Kidney (tissue), 22 donors: ENCODE measurements at places on chromosomes 13 and 19. TPM values are rescaled to one million over a fixed set of nuclear protein-coding genes. Genes with fewer than 3 reads are reported as not detected.

ZNF793 gene
- polyA plus RNA-seq, result 4.3 TPM

ACTMAP gene
- 8.9 TPM for polyA plus RNA-seq

ZSCAN1 gene
- 2.8 TPM for polyA plus RNA-seq

ZNF284 gene
- polyA plus RNA-seq, result 1.2 TPM

URAD gene
- not detected for polyA plus RNA-seq

MOB3A gene
- 16.9 TPM for polyA plus RNA-seq

PNMA8B gene
- 0.67 TPM for polyA plus RNA-seq

ZNF329 gene
- 8.4 TPM for polyA plus RNA-seq

SOX1 gene
- polyA plus RNA-seq, result not detected

IGFL1 gene
- polyA plus RNA-seq, result not detected

LINGO3 gene
- not detected for polyA plus RNA-seq

CEACAM7 gene
- not detected for polyA plus RNA-seq

PSG4 gene
- polyA plus RNA-seq, result not detected

WDR18 gene
- 77.2 TPM for polyA plus RNA-seq

PNMA8A gene
- 12.5 TPM for polyA plus RNA-seq

TLE6 gene
- 5.2 TPM for polyA plus RNA-seq

PGLYRP1 gene
- not detected for polyA plus RNA-seq

CYP2B6 gene
- 10.0 TPM for polyA plus RNA-seq

KLF2 gene
- polyA plus RNA-seq, result 114 TPM

CGB5 gene
- not detected for polyA plus RNA-seq

ZNF296 gene
- 1.2 TPM for polyA plus RNA-seq

IZUMO2 gene
- not detected for polyA plus RNA-seq

FUT3 gene
- polyA plus RNA-seq, result 6.5 TPM

SIAH3 gene
- polyA plus RNA-seq, result 0.41 TPM

IL12RB1 gene
- 0.45 TPM for polyA plus RNA-seq

NLRP5 gene
- polyA plus RNA-seq, result not detected

ZSWIM9 gene
- polyA plus RNA-seq, result 5.5 TPM

CD33 gene
- 2.6 TPM for polyA plus RNA-seq

CEACAM3 gene
- polyA plus RNA-seq, result not detected

CYP4F3 gene
- 17.9 TPM for polyA plus RNA-seq

HIF3A gene
- polyA plus RNA-seq, result 3.3 TPM
